Stimulated activated CD4-positive, alpha-beta T cell treated with anti-CD3 and anti-CD28 coated beads, Interleukin-2, amount 100 ng/mL, for 24 hours (primary cell): ENCODE measurements at places on chromosomes 5 and 9.
A peak's percentile ranks its signal among the peaks of the same experiment; 100 is the strongest.

- no peak for DNase-seq
Measured at GRCh38 chr9:110307191-110307590, 30.5 kb downstream of the TXNDC8 start.

DNA sequence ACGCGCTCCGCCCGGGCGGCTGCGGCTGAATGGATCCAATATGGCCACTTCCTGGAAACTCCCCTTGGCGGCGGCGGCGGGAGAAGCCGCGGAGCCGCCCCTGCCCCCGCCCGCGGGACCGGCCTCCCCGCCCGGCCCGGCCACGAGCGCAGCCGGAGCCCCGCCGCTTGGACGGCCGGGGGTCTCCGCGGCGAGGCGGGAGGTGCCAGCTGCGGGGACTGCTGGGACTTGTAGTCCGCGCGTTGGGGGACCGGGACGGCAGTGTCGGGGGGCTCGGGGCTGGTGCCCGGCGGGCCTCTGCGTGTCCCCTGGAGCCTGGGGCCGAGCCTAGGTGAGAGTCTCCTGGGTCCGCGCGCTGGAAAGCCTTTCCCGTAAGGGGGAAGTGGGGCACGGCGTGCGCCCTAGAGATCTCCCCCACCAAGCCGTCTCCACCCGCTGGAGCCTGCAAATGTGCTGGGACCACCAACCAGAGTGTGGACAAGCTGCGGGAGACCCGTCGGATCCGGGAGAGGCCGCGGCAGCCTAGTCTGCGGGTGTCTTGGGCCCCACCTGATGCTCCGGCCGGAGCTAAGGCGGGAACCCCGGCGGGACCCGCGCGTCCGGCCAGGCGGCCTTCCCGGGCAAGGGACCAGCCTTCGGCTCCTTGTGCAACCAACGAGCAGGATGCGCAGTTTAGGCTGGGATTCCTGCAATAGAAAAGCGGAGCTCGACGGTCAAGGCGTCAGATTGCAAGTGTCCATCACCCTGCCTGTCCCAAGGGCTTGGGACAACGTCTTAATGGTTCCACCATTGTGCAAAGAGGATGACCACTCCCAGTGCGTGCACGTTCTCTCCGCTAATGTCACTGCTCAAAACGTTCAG is at the start of gene SEPTIN8:
Gene SEPTIN8, minus strand, starts transcription at position 31 of the 861 bp plus-strand sequence. CDS start 102 bp downstream, outside the sequence.
- DNase-seq, result peak; percentile 39

DNA sequence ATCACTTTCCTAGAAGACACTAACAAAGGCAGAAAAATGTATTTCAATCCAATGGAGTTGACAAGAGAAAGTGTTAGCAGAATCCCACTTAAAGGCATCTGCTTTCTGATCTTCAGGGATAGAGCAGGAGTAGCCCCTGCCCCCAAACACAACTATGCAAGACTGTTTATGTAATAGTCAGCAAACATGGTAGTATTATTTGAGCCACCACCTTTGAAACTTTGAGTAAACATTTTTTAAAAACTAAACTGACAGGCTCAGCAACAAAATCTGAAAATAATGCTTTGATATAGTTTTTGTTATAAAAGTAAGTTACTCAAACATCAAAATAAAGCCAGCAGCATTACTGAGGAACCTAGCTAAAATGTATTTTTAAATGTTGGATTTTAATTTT is 4.8 kb downstream of the ELL2 start:
- no peak for DNase-seq

DNA sequence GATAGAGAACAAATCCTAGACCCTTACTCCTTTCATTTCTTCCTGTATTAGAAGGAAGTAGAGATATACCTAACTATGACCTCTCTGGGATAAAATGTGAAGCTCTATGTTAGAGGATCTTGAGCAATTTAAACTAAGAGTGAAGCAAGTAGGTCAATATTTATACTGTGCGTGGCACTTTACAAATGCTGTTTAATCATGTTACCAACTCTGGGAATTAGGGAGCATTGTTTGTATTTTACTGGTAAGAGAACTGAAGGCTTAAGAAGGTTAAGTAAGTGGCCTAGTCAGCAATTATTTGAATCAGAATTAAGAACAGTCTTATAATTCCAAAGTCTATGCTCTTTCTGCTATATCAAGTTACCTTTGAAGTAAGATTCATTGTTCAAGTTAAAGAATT is 12.0 kb downstream of the TNC start:
- DNase-seq, result no peak
